ENCODE measurements at places on chromosomes 3 and 15.
A peak's percentile ranks its signal among the peaks of the same experiment; 100 is the strongest.

GRCh38 chr15:67394873-67395639, 125.9 kb upstream of the C15orf61 start:
- DNase-seq = no peak

GRCh38 chr3:71652781-71653413, 69.4 kb upstream of the FOXP1 start:
- DNase-seq = peak; percentile 44

DNA sequence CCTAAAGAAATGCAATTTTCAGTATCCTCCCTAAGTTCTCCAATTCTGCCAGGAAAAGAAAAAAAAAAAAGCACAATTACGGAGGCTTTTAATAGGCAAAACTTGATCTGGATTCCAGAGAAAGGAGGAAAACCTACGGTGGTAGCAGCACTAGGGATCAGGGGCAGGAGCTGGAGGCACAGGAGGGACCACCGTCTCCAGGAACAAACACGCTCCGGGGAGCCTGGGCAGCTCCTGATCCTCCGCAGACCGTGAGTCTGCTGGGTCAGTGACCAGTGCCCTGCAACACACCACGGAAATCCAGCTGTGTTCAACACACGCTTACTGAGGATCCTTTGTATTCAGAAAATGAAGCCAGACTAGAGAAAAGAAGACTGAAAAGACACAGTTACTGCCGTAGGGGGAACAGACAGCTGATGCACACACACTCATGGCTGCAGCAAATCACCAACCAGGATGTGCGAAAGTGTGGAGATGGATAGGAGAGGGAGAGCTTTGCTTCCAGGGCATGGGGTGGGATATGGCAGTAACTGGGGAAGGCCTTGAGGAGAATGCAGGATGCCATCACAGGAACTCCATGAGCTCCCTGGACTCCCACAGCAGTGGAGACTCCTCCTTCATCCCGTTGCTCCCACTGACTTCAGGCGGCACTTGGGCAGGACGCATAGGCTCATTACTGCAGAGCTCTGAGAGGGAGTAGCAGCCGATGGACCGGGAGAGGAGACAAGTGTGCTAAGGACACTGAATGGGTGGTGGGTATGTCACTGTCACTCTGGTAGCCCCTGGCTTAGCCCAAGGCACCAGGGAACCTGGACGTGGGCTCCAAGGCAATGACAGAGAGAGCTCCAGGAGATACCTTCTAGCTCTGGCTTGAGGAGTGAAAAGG, 167.0 kb downstream of the ATP10A start:
- no peak for DNase-seq

DNA sequence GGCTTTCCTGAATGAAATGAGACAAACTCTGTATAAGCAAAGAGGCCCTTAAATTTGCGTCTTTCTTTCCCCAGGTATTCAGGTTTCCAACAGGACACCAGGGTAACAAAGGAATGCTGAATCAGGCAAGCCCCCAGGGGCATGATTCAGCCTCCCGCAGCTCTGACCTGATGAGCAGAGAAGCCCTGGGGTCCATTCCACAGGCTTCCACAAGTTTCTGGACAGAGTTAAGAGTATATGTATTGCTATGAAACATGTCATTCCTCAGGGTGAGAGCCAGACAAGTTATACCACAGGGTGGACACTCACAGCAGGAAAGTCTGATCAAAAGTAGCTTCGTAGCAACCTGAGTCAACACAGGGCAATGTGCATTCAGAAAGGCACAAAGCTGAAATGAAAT, 68.1 kb upstream of the CTNNB1 start:
- DNase-seq = no peak

DNA sequence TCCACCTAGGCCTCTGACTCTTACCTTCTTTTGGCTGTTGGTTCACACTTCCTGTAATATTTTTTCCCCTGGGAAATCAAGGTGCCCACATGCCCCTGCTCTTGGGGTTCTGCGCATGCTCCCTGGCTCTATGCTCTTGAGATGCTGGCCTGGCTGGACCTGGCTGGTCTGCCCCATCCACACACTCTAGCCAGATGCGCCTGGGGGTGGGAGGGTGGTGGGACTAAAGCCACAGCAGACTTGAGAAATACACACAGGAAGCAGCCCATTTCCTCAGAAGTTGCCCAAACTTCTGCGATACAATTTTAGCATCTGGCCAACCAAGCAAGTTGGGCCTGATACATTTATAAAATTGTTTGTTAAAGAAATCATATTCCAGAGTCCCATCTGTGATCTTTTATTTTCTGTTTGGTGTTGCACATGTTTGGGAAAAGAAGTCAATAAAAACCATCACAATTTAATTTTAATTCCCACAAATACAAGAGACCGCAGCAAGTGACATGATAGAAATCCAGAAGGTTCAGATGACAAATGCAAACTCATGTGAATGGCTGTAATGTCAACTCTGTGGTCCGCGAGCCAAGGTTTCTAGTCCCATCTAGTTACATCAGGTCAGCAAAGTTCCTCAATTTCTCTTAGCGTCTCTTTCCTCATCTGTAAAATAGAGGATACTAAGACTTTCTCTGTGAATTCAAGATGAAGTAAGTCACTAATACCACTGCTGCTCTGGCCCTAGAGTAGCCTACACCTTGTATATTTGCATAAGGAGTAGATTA, 55.9 kb upstream of the MEF2A start:
- DNase-seq = no peak

GRCh38 chr3:127082066-127082465, 99.2 kb downstream of the PLXNA1 start:
- no peak for DNase-seq

- DNase-seq = no peak
Observed at GRCh38 chr15:100008258-100008657, 275.0 kb upstream of the LYSMD4 start.

DNA sequence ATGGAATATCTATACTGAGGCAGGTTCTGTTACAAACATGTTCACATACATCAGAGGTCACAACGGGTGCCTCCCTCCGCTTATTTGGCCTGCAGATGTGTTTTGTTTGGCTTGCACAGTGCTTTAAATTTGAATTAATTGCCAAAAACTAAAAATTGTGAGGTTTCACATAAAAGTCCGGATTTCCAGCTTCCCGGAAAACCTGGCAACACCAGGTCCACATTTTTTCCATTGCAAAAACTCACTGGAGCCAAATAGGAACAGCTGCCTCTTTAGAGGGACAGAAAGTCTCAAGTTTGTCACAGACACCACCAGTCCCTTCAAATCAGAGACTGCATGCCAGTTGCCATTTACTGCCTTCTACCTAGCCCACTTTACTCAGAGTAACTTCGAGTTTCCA, 205.9 kb upstream of the MDFIC2 start:
- no peak for DNase-seq

GRCh38 chr15:99408236-99409096, 157.2 kb downstream of the LRRC28 start:
- DNase-seq = peak; percentile 37

DNA sequence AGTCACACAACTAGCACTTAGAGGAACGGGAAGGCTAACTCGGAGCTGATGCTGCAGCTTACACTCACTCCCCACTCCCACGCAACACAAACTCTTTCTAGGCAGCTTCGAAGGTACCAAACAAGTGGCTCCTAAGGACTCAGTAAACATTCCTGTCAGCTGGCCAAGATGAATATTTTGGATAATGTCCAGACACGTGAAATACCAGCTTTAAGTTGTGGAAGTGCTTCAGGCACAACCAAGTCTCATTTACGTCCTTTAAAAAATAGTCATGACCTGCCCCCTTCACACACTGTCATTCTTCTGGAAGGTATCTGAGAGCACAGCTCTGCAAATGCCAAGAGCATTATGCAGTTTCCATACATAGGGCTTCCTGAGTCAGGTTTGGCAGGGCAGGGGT, 1005.9 kb upstream of the CFAP20DC start:
- peak; percentile 26 for DNase-seq

- DNase-seq = no peak
Observed at GRCh38 chr3:85627932-85628331, 669.1 kb downstream of the CADM2 start.

- DNase-seq = no peak
Observed at GRCh38 chr3:119870512-119870911, 88.6 kb downstream of the NR1I2 start.

GRCh38 chr15:52783929-52784798, 6.0 kb downstream of the ONECUT1 start:
- no peak for DNase-seq

GRCh38 chr3:113151461-113152031, 59.8 kb upstream of the BOC start:
- DNase-seq = peak; percentile 70

- no peak for DNase-seq
Observed at GRCh38 chr3:46701181-46701939, at the start of gene TMIE. TMIE (plus strand) TSS chr3:46701392; CDS start chr3:46701488, 96 bp downstream.

DNA sequence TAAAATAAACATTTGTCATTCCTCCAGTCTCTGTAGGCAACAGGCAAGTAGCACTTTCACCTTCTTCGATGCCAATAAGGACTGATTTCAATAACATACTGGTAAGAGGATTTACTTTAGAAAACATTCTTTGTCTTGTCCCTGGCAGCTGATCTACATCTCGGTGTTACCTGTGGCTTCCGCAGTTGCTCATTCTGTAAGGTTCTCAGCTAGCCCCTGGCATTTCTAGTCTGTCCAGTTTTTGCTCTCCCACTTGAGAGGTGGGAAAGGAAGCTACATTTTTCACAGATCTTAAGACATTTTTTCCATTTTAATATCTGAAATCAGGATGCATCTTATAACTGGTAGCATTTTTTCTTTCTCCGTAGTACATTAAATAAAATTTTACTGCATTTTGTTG, 19.7 kb upstream of the MAP6D1 start:
- DNase-seq = no peak

- DNase-seq = no peak
Observed at GRCh38 chr3:113065336-113065735, 74.6 kb downstream of the GTPBP8 start.

- peak; percentile 100 for DNase-seq
Observed at GRCh38 chr3:149180057-149180573, 41.5 kb downstream of the CP start.

- DNase-seq = peak; percentile 31
Observed at GRCh38 chr3:62811119-62811518, 64.1 kb downstream of the CADPS start.

DNA sequence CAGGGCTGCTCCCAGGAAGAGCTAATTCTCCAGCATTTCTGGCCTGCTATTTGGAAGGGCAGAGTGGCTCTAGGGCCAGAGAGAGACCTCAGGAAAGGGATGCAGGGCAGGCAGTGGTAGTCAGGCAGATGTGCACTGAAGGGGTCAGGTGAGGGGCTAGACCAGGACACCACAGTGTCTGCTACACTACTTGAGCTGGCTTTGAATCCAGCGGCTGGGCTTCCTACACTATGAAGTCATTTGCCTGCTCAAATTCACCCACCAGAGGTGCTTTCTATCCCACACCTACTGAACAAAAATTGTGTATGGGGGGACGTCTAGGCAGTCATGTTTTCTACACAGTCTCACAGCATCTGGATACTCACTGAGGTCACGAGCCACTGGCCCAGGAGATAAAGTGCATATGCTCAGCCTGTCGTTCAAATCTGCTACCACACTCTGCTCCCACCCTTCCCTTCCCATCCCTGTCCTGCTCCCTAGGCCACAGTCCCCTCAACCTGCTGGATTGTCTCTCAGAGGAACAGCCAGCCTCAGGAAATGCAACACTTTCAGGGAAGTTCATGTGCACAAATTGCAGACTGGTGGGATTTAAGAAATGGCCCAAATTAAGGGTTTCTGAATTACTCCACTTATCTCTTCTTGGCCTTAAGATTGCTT, 49.9 kb upstream of the SLC6A11 start:
- DNase-seq = no peak

DNA sequence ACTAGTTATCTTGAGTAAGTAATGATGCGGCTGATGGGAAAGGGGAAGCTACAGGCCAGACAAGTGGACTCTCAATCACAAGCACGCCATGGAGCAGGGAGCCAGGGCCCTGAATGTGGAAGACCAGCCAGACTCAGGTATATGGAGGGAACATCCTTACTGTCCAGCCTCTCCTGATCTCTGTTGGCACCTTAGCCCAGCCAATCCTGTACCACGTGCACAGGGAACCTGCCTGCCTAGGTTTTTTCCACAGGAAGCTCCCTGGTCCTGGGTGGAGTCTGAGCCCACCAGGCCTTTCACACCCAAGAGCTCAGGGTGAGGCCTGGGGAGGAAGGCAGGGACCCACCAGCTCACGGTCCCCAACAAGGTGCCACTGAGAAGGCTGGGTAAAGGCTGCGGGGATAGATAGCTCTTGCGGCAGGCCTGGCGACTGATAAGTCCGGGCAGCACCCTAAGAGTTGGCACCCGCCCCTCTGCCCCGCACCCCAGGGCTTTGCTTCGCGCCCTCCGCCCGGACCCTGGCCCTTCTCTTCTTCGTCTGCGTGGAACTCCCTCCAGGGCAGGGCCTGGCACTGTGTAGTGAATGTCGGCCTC, 933 bp upstream of the APEH start:
- no peak for DNase-seq

DNA sequence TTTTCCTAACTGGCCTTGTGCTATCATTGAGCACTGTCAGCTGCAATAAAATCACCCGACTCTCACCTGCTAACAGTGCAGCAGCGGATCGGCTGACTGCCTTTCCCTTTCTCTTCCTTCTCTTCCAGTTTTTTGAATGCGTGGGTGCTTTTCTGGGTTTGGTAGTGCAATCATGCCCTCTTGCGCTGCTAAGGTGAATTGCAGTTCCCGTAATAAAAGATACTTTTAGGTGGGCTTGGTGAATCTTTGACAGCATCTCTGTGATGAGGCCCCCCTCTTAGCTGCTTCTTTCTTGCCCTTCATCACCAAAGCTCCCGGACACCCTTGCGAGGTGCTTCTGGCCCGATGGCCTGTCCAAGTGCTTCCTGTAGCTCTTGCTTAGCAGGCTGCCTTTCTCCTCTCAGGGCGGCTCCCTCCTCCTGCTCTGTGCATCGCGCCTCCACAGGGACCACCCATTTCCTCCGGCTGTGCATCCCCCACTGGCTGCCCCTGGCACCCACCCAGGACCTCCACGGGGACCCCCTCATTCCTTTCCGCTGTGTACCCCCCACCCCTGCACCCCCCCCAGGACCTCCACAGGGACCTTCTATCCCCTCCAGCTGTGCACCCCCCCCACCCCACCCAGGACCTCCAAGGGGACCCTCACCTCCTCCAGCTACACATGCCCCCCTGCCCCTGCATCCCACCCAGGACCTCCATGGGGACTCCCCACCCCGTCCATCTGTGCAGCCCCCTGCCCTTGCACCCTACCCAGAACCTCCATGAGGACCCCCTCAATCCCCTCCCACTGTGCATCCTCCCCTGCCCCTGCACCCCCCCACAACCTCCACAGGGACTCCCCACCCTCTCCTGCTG, 50.8 kb upstream of the RPL32 start:
- peak; percentile 65 for DNase-seq

Data from renal cortical epithelial cell (primary cell).